ENCODE measurements at places on chromosomes 7 and 10.

DNA sequence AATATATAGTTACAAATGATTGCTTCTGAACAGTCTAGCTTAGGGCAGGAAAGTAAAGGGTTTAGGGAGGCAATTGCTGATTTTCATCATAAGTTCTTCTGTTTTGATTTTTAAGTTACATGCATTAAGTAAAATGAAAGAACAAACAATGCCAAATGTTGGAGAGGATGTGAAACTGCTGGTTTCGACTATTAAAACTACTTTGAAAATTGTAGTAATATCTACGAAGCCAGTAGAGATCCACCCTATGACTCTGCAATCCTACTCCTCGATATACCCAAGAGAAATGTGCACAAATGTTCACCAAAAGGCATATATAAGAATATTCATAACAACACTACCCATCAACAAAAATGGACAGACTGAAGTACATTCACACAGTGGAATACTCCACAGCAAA lies 24.3 kb downstream of the PDZD8 start:
- peak; percentile 13 for DNase-seq

DNA sequence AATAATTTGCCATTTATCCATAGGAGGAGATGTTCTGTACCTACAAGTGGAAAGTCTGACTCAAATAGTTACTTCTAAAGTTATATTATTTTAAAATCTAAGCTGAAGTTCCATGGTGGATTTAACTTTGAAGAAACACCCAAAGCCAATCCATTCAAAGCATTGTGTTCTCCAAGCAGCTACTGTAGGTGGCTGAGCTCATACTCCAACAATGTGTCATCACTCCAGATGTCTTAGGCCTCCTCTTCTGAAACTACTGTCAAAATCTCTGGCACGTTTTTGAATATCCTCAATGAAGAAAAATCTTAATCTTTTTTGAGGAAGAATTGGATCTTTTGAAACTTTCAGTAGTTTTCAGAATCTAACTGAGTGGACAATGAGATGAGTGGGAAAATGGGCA lies 169.1 kb downstream of the PTEN start:
- DNase-seq = no peak

DNA sequence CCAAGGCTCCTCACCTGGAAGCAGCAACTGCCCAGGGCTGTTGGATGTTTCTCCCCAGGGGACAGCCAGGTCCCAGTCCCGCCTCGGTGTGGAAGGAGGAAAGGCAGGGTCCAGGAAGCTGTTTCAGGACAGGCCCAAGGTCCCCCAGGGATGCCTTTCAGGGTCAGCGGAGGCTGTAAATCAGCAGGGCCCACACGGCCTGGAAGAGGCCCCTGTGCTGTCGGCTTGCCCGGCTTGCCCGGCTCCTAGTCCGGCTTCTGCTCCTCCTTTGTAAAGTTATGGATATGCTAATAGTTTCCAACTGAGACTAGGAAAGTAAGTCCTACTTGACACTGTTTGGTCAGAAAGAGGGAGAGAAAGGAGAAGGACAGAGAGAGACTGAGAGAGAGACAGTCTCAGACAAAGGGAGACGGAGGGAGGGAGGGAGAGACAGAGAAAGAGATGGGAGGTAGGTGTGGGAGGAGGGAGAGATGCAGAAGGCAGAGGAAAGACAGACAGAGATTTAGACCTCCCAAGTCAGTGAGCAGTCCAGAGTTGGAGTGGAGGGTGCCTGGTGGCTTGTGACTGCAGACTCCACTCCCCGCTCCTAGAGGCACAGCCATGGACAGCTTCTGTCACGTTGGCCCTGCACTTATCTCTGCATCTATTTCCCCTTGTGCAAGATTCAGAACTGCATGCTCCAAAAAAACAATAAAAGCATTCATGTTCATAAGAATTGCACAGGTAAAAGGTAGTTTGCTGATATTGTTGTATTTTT lies 10.5 kb downstream of the IKZF1 start:
- DNase-seq = no peak

DNA sequence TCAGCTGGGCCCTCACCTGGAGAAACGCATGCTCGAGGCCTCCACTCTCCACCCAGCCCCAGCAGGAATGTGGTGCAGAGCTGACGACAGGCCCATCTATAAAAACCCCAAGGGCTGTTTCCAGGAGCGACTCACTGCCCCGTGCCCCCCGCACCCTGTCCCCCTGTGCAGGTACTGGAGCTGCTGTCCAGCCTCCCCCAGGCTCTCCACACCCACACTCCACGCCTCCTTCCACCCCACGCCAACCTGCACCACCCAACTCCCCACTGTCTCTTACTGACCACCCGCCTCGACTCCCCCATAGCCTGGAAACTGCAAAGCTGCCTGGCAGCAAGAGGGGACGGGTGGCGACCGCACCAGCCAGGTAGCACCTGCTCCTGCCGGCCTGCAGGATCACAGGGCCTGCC lies 43.3 kb downstream of the DIP2C start:
- DNase-seq = no peak

DNA sequence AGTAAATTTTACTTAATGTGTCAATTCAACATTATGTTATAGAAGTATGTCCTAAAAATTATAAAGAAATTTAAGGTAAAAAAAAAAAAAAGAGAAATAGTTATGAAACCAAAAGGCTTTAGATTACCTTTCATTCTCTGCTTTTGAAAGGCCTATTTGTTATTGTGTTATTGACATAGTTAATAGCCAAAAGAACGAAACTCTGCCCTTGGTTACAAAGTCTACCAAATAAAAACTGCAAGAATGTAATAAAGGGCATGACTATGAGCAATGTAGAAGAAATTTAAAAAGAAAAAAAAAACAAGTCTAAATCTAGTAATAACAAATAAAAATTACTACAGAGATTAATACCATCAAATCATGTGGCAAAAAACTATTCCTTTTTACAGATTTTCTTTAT lies 10.6 kb downstream of the ACBD5 start:
- DNase-seq = no peak

DNA sequence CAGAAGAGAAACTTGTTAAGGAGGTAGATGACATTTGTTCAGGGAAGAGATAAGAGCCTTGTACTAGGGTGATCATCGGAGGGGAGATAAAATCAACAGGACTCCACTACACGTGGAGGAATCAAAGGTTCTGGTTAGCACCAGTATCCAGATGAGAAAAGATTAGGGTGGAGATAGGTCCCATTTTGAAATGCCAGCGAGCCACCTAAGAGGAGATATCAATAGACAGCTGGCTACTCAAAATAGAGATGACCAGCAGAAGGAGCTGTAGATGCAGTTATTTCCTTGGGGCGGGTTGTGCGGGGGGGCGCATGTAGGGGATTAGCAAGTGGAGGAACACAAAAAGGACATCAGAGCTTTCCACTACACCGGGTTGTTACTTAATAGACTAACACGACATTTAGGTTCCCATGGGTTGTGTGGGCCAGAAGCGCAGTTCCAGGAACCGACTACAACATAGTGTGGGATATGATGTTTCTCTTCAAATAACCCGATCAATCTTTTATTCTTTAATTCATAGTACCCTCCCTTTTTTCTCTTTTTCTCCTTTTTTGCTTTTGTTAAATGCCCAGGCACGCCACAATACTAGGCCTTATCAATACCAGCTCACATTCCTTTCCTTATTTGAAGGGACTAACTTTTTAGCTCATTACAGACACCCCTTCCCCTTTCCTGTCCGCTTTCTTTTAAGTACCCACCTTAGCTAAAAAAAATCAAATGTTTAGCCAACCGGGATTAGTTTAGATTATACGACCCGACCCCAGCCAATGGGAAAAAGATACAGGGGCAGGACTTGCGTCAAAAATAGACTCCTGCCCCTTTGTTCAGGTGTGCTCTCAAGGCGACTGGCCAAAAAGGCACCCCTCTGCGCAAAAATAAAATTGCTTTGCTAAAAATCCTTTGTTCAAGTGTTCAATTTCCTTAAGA lies 2.0 kb upstream of the KIF11 start:
- peak; percentile 64 for DNase-seq

DNA sequence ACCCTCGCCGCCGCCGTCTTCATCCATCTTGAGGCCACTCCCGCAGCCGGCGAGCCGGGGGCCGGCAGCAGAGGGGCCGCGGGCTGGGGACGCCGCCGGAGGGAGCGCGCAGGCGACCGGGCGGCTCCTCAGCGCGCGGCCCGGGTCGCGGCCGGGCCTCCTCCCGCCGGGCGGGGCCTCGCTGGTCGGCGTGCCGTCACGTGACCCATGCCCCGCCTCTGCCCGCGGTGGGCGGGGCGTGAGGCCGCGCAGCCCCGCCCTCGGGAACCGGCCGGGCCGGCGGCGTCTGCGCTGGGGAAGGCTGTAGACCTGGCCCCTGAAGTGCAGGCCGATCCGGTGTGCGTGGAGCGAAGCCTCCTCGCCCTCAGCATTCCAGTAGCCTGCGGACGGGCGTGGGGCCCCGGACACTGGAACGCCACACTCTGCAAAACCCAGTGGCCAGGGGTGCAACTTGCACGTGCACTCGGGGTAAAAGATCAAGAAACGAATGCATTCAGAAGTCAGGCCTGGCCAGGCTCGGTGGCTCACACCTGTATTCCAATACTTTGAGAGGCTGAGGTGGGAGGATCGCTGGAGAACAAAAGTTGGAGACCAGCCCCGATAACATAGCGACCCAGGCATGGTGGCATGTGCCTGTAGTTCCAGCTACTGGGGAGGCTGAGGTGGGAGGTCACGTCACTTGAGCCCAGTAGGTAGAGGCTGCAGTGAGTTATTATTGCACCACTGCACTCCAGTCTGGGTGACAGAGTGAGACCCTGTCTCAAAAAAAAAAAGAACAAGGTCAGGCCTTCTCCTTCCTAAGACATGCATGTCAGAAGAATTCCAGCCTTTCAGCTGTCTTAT lies at the start of gene CYTH3:
TSS of gene CYTH3 (minus strand) at position 144 of the 843 bp plus-strand sequence. CDS start at position 27, 117 bp downstream.
- DNase-seq = peak; percentile 99

GRCh38 chr10:89351412-89351779 lies 23.6 kb downstream of the IFIT3 start:
- DNase-seq = peak; percentile 54

- no peak for DNase-seq
Measured at GRCh38 chr10:100522945-100523344, 3.3 kb upstream of the SEC31B start.

DNA sequence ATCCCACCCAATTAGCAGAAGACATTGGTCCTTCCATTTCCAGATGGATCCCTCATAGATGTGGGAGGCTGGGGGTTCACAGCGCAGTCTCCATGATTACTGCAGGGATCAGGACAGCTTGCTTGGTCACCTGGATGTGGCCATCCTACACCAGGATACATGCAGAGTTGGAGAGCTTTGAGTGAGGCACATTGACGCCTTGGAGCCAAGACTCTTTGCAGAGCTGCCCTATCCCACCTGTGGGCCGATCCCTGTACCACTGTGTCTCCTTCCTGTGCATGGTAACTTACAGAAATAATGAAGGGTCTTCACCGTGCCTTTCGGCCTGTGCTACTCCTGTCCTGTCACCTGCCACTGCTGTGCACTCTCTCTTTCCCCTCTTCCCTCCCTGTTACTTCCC lies 444.8 kb downstream of the GLRX3 start:
- no peak for DNase-seq

DNA sequence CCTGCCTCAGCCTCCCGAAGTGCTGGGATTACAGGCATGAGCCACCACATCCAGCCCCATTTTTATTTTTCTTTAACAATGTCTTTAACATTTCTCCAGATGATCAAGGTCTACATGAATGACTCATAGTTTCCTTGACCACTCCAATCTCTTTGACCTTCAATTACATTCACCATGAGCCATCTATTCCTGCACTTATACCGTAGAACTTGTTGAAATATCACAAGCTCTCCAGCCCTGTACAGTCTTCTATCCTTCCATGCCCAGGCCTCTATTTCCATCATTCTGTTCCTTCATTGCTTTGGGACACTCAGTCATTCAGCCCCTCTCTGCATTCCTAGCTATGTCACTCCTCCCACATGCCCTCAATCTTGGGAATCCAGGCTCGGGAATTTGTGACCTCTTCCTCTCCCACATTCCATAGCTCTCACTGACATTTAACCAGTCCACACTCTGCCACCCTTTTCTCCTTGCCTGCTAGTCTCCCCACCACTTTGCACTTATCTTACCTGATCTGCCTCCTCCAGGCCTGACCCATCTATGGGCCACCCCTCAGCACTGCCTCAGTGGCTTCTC lies 151.8 kb upstream of the STK17A start:
- no peak for DNase-seq

- no peak for DNase-seq
Measured at GRCh38 chr10:48814933-48815332, 124.7 kb downstream of the LRRC18 start.

- DNase-seq = peak; percentile 66
Measured at GRCh38 chr10:48509974-48510692, 94.7 kb downstream of the ARHGAP22 start.

- no peak for DNase-seq
Measured at GRCh38 chr10:43136432-43136831, 1.8 kb upstream of the CSGALNACT2 start.

DNA sequence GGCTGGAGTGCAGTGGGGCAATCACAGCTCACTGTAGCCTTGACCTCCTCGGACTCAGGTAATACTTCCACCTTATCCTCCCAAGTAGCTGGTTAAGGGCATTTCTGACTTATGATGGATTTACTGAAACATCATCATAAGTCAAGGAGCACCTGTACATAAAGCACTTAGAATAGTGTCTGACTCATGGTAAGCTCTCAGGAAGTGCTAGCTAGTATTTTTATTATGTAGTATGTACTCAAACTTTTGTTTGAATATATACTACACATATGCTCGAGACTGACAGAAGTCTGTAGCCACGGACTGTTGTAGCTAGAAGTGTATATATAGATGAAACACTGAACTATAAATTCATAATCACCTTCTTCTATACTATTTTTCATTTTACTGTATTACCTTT lies 107.5 kb upstream of the DNAJB12 start:
- DNase-seq = no peak

GRCh38 chr10:95559471-95559870 lies 1.7 kb downstream of the SORBS1 start:
- DNase-seq = no peak

GRCh38 chr7:129877146-129877792 lies 75.5 kb downstream of the UBE2H start:
- no peak for DNase-seq

DNA sequence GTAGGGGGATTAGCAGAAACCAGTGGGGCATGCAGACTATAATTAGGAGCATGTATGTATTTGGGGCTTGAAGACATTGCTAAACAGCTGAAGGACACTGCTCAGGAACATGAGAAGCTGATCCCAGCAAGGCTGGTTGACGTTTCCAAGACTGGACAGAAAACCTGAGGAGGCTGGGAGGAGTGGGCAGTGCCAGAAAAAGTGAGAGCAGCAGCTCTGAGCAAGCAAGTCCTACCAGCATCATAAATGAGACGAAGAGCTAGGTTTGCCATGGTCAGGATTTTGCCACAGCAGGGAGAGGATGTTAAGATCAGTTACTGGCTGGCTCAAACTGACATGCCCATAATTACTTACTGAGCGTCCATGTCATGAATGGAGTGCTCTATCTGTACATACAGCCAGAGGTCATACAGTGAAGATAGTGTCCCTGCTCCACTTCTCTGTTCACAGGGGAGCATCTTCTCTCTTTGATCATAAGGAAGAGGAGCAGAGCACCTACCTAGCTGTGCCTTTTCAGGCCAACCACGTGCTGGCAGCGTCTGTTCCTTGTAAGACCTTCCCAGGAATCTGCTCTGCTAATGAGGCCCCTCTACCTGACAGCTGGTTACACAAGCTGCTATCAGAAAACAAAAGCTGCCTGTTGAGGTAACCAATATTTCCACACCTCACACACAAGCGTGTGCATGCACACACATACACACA lies 44.7 kb downstream of the PDE1C start:
- DNase-seq = no peak
